ENCODE measurements at places on chromosomes 2 and 18. TPM values are rescaled to one million over a fixed set of nuclear protein-coding genes. Genes with fewer than 3 reads are reported as not detected.

POTEF gene
- total RNA-seq: 8.4 TPM

FEV gene
- not detected for total RNA-seq

AGXT gene
- not detected for total RNA-seq

ITGA6 gene
- 37.7 TPM for total RNA-seq

MC4R gene
- total RNA-seq: 0.19 TPM

SPHKAP gene
- total RNA-seq: not detected

TXNL4A gene
- total RNA-seq: 140 TPM

CRYGC gene
- not detected for total RNA-seq

NR4A2 gene
- 7.8 TPM for total RNA-seq

L3MBTL4 gene
- total RNA-seq: 0.65 TPM

HES6 gene
- total RNA-seq: 152 TPM

MDH1 gene
- total RNA-seq: 155 TPM

GKN2 gene
- total RNA-seq: not detected

KHK gene
- 10.0 TPM for total RNA-seq

PDCD1 gene
- total RNA-seq: not detected

MC5R gene
- not detected for total RNA-seq

CABYR gene
- total RNA-seq: 9.5 TPM

CHRNA1 gene
- total RNA-seq: not detected

ABCG5 gene
- total RNA-seq: not detected

SERPINB4 gene
- not detected for total RNA-seq

CROCC2 gene
- total RNA-seq: not detected

UGT1A10 gene
- total RNA-seq: not detected
